ENCODE measurements at places on chromosomes 4 and X.

DNA sequence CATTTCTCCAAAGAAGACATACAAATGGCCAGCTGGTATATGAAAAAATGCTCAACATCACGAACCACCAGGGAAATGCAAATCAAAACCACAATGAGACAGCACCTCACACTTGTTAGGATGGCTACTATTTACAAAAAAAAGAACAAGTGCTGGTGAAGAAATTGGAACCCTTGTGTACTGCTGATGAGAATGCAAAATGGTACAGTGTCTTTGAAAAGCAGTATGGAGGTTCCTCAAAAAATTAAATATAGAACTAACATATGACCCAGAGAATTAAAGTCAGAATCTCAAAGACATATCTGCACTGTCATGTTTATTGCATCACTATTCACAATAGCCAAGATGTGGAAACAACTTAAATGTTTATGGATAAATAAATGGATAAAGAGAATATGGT lies 20.9 kb downstream of the PAGE4 start:
- DNase-seq = no peak

DNA sequence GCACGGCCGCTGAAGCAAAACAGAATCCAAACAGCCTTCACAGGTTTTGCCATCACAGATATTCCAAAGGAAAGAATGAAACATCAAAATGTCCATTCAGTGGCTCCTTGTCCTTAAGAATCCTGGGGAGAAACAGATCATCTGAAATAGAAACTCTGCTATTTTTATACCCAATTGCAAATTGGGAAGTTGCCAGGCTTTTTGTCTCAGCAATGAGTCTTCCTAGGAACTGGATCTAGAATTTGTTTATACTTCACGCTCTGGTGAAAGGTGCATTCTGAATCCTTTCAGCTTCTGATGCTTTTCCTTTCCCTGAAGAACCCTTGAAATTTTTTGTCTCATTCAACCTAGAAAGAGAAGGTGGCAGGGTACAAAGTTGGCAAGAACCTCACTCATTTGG lies 218.9 kb downstream of the FBXW7 start:
- DNase-seq = no peak

DNA sequence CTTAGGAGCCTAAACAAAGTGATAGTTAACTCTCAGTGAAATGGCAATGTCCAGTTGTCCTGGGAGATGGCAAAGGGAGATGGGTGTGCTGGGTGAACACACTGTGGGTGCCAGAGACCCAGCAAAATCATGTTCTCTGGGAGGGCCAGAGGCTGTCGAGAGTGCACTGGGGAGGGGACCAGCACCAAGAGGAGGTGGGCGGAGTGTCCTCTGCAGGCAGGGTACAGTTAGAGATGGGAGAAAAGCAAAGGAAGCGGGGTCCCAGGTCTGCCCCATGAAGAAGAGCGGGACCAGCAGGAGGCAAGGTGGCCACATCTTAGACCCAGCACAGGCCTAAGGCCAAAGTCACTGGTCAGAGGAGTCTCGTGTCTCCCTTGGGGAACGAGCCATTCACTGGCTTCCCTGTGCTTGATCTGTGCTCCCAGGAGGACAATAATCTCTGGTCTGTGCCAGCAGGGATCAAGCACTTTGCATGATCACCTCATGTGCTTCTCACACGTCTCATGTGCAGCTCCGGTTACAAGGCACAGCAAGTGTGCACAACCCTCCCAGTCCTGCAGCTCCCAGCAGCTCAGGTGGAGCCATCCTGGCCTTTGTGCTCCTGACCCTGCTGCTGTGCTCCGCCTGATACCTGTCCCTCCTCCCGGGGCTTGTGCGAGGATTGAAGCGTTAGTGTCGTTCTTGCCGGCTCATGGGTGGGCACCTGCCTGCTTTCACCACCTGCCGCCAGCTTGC lies 100.9 kb downstream of the FAM53A start:
- DNase-seq = no peak

DNA sequence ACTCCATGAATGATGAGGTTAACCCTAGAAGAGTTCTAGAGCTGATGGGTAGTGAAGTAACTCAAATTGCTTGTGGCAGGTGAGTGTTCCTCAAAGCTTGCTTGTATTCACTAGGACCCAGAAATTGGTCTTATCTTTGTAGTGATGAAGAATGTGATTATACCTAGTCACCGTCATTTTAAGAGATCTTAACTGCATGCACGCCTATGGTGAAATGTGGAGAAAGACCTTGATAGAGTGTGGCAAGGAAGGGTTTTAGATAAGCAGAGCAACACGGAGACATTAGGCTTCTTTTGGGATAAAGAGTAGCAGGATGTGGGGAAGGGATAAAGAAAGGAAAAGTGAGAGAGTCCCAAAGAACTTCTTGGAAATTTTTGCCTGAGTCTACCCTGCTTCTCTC lies 42.4 kb downstream of the NAP1L5 start:
- DNase-seq = no peak

- no peak for DNase-seq
These were observed 271.2 kb downstream of the RAB28 start for GRCh38 chr4:13212936-13213335.

GRCh38 chrX:154791467-154791866 lies 13.8 kb downstream of the MPP1 start:
- DNase-seq = no peak

GRCh38 chr4:53963781-53964180 lies 100.6 kb downstream of the CHIC2 start:
- no peak for DNase-seq

- DNase-seq = peak; percentile 9
These were observed 552 bp downstream of the ADH5 start for GRCh38 chr4:99088023-99088449.

DNA sequence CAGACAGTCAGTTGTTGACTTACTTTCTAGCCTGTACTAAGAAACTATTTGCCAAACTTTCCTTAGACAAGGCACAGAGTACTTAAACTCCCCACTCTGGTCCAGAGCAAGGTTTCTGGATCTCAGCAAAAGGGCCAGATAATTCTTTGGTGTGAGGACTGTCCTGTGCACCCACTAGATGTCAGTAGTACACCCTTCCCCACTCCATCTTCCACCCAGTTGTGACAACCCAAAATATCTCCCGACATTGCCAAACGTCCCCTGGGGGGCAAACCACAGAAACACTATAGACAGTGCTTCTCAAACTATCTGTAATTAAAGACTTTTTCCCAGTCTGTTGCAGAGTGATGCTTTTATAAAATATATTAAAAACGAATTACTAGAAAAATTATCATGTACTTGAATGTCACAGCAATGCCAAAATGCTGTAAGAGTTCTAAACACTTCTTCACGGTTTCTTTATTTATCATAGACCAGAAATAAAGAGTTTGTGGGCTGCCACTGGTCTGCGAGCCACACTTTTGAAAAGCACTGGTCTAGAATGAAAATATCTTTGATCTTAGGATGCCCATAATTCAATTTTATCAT lies 203.5 kb downstream of the PRDM5 start:
- DNase-seq = peak; percentile 1

DNA sequence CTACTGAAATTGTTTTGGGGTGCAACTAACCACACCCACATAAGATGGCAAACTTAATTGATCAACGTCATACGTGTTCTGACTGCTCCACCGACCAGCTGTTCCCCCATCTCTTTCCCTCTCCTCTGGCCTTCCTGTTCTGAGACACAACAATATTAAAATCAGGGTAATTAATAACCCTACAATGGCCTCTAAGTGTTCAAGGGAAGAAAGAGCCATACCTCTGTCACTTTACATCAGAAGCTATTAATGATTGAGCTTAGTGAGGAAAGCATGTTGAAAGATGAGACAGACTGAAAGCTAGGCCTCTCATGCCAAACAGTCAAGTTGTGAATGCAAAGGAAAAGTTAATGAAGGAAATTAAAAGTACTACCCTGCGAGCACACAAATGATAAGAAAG lies 173.9 kb upstream of the FTHL17 start:
- DNase-seq = no peak

DNA sequence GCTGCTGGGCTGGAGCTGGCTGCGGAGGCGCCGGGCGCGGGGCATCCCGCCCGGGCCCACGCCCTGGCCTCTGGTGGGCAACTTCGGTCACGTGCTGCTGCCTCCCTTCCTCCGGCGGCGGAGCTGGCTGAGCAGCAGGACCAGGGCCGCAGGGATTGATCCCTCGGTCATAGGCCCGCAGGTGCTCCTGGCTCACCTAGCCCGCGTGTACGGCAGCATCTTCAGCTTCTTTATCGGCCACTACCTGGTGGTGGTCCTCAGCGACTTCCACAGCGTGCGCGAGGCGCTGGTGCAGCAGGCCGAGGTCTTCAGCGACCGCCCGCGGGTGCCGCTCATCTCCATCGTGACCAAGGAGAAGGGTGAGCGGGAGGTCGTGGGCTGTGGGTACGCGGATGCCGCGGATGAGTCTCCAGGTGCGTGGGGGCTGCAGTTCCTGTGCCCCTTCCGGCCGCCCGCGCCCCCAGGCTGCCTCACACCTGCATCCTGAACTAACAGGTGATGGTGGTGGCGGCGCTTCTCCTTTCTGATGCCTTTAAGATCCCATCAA lies 499 bp downstream of the CYP2U1 start:
- DNase-seq = peak; percentile 11

DNA sequence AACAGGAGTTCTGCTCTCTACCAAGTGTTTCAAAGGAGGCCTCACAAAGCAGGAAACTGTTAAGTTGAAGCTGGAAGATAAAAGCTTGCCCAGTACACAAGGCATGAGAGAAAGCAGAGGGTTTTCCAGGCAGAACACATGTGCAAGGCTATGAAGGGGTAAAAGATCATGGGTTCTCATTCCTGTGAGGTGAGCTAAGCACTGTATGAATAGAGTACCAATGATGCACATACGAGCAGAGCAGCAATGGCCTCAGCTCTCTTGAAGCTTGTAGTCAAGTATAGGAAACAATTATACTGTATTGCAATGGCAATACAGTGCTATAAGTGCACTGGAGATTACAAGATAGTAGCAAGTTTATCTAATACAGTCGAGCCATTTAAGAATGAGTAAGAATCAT lies 18.0 kb downstream of the TTC29 start:
- DNase-seq = no peak

DNA sequence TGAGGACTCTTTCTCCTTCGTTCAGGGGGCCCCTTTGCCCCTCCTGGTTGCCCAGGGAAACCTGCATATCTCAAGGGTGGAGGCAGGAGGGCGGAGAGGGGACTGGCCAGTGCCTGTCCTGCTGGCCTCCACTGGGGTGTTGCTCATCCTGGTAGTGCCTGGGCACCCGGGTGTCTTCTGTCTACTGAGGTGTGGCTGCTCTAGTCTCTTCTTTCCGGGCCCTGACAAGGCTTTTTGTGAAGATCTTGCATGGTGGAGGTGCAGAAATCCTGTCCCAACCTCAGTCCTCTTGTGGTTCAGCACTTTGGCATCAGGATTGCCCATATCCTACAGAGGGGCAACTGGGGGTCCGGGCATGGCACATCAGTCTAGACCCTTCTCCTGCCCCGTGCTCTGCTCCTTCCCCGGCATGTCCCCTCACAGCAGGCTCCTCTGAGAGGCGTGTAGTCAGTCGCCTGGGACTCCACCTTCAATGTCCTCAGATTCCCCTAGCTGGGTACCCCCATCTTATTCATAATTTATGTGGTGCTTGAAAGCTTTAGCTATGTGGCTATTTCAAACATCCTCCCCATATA lies 1.9 kb downstream of the CCDC110 start:
- DNase-seq = no peak

GRCh38 chr4:88104902-88105610 lies 53.4 kb downstream of the ABCG2 start:
- DNase-seq = no peak

DNA sequence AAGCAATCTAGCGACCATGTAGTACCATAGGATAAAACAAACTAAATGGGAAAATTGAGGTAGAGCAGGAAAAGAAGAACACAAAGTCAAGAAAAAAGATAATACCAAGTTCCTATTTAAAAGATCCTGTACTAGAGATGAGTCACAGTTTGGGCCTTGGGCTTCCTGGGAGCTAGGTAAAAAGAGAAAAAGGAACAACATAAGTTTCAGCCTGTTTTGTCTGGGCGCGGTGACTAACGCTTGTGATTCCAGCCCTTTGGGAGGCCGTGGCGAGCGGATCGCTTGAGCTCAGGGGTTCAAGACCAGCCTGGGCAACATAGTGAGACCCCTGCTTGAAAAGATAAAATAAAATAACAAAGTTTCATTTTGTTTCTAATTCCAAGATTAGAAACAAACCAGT lies 14.0 kb upstream of the TMEM156 start:
- no peak for DNase-seq

GRCh38 chr4:157421365-157421764 lies 200.8 kb downstream of the GRIA2 start:
- DNase-seq = no peak

DNA sequence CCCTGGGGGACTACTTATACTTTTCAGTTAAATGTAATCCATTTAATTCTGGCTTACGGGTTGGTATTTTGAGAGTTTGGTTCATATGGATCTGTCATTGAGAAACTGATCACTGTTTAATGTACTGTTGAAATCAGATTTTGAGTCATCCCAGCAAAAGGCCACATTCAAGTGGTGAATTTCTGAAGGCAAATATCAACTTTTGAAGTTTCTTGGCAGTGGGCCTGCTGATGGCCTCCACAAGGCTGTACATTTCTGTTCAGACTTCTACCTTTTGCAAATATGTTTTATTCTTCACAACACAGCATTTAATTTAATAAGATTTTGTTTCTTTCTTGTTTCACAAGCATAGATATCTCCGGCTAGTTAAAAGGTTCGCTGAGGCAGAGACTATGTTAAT lies 138.7 kb downstream of the PDGFC start:
- DNase-seq = no peak

DNA sequence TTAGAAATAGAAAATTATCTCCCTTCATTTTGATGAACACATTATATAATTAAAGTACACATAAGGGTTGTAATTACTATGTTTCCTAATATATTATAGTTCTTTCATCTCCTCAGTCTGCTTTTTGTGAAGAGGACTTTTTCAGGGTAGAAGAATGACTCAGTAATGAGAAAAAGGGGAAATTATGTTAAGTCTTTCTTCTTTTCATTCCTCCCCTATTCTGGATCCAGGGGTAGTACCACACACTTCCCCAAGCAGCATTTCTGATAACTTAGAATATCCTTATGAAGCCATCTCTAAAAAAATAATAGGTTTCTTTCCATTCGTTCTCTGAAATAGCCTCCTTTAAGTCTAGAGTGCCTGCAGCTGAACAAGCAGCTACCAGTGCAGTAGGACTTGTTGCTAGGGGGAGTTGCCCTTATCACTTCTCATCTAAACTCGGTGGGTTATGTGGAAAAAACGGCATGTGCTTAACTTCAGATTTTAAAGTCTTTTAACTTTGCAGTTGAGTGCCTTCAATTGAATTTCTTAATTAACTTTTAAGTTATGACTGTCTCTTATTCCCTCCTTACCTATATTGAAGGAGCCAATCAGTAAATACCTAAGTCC lies 184.8 kb downstream of the ARHGAP24 start:
- no peak for DNase-seq

- no peak for DNase-seq
These were observed 161.7 kb downstream of the DCHS2 start for GRCh38 chr4:154329939-154330338.

GRCh38 chrX:67692246-67692645 lies 148.4 kb downstream of the AR start:
- DNase-seq = no peak

- DNase-seq = no peak
These were observed 44.6 kb upstream of the UGT2A1 start for GRCh38 chr4:69697536-69698242.

GRCh38 chr4:68288393-68288740 lies 42.9 kb upstream of the TMPRSS11B start:
- DNase-seq = no peak
